ENCODE measurements at places on chromosomes 2 and 18.

DNA sequence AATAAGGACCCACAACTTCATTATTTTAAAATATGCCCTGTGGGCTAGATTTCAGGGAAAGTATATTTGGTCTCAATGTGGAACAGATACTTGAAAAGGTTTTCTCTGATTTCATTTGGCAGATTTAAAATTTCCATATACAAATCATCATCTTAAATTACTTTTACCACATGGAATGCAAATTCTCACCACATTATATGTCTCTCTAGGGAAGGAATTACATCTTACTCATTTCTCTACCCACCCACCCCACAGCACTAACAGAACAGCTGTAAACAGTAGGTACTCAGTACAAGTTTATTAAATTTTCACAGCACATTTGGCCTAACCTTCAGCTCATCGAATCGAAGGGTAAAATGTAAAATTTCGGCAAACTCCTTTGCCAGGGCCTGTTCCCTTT, 104.0 kb downstream of the CYRIA start:
- DNase-seq: no peak

- no peak for DNase-seq
Measured at GRCh38 chr2:12585784-12586183, 131.0 kb upstream of the TRIB2 start.

DNA sequence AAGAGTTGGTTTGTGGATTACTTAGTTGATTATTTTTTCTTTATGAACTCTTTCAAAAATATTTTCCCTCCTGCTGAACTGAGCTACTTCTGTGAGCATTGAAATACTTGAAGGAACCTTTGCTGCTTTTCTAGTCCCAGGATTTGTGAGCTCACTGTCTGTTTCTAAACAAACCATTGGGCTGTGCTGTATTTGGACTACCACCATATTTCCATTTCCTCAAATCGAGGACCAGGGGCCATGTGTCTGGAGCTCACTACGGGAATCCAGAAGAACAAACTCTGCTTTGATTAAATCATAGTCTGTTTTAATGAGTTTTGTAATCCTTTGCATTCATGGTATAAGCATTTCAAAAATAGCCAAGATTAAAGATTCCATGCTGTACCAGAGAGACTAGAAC, 1.3 kb downstream of the MRPL33 start:
- no peak for DNase-seq

- DNase-seq: no peak
Measured at GRCh38 chr18:72895548-72895947, 27.8 kb upstream of the NETO1 start.

DNA sequence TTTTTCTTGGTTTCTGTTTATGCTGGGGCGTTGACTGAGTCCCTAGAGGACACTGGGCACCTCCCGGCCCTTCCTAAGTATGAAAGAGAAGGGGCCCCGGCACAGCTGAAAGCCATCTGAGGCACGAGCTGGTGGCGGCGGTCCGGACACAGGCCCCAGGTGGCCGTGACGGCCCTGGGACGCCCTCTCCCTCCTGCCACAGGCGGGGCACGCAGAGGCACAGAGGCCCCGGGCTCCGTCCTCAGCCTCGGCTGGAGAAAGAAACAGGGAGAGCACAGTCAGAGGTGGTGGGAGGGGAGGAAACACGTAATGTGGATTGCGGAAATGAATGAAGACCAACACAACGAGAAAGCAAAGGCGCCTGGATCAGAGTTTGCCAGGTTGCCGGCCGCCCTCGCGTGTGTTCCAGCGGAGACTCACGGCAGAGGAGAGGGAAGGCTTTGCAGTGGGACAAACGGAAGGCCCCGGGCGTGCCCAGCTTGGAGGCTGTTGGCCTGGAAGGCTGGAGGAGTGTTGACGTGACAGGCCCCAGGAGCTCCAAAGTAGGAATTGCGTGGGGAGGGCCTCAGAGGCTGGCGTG, 119.1 kb downstream of the PTGR3 start:
- DNase-seq: no peak

DNA sequence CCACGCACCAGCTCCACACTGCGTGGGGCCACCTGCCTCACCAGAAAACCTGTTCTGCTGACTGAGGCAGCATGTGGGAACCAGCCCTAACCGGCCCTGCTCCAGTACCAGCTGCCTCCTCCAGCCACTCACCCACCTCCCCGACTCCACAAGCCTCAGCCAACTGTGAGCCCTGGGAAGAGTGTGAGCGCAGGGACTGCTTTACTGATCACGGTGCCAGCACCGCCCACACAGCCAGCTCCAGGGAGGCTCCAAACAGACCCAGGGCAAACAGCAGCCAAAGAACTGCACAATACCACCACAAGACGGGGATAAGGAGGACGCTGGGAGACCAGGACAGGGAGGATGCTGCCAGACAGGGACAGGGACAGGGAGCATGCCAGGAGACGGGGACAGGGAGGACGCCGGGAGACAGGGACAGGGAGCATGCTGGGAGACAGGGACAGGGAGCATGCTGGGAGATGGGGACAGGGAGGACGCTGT, 28.4 kb downstream of the EIPR1 start:
- DNase-seq: no peak

All from heart right ventricle (tissue), 16 donors.